Pons (tissue), 1 donor: ENCODE measurements at places on chromosomes 6 and 20.

GRCh38 chr6:129111853-129112252, 228.9 kb downstream of the LAMA2 start:
- no peak for DNase-seq

DNA sequence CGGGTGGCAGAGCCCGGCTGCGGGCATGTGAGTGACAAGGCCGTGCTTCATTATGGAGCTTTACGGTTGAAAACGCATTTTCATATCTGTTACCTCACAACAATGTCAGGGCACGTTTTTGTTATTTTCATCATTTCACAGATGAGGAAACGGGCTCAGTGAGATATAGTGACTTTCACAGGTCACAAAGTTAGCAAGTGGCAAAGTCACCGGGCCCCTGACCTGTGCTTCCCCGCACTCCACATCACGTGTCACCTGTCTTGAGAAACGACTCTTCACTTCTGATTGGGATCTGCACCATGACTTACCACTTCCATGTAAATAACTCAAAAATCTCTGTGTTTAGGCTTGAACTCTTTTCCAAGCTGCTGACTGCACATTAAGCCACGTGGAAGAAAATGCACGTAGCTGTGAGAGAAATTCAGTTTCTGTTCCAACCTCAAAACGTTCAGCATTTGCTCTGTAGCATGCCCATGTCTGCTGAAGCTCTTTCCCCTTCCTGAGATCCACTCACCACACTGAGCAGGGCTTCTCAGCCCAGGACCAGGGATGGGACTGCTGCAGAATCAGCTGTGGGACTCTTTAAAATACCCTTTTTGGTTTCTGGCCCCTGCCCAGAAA, 107.2 kb downstream of the ARMC2 start:
- no peak for DNase-seq

DNA sequence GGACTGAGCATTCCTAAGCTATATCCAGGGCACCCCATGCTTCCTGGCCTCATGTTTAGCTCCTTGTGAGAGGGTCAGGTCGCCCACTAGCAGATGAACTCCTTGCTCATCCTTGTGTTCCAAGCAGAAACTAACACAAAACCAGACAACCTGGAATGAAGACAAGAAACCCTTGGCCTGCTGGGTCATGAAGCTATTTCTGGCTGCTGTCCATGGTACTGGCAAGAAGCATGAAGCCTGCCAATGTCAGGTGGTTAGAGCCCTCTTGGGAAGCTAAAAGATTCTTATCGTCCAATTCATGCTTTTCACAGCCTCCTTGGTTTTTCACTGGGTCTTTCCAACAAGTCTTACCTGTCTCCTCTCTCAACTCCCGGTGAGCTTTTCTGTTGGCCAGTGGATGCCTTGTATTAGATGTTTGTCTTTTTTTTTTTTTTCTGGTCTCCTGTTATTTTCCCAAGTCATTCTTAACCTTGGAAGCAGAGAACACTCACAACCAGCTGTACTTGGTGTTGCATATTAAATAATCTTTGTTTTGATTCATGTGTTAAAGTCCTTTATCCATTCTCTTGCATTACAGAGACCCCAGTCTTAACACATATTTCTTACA, 180.3 kb downstream of the ANKRD60 start:
- peak; percentile 29 for DNase-seq

DNA sequence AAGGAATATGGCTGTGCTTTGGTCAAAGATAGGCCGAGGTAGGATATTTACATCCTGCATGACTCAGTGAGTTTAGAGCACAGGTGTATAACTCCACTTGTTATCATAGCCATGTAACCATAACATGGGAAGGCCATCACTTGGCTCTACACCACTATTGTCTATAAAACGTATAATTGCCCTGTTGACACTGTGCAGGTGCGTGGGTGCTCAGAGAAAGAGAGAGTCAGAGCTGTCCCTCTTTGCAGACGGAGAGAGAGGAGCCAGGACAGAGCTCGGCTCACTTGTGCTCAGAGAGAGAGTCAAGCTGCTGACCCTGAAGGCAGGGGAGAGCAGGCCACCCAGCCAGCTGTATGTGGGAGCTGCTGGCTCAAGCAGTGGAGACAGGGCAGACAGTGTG, 46.0 kb downstream of the OR2B6 start:
- DNase-seq: no peak

- DNase-seq: no peak
These were observed 34.0 kb downstream of the ZC3H12D start for GRCh38 chr6:149450679-149451375.

- DNase-seq: no peak
These were observed 452.1 kb downstream of the HDGFL1 start for GRCh38 chr6:23021487-23021886.

- peak; percentile 94 for DNase-seq
These were observed 23.6 kb downstream of the BCL2L1 start for GRCh38 chr20:31698803-31699718.

DNA sequence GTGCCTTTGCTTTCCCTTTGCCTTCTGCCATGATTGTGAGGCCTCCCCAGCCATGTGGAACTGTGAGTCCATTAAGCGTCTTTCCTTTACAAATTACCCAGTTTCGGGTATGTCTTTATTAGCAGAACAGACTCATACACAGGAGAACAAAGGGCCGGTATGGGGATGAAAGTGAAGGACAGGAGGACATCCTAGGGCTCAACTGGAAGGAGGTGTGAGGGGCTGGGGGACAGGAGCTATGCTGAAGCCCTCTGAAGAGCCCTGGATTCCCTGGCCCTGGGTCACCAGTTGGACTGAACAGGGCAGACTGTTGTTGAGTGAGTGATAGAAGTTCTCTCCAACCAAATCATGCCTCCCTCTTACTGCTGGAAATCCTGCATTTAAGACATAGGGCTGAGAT, 105.8 kb downstream of the SCML4 start:
- DNase-seq: no peak
